Sigmoid colon (tissue), 7 donors: ENCODE measurements at places on chromosomes 1 and 21. TPM values are rescaled to one million over a fixed set of nuclear protein-coding genes. Genes with fewer than 3 reads are reported as not detected.
A peak's percentile ranks its signal among the peaks of the same experiment; 100 is the strongest.

DNA sequence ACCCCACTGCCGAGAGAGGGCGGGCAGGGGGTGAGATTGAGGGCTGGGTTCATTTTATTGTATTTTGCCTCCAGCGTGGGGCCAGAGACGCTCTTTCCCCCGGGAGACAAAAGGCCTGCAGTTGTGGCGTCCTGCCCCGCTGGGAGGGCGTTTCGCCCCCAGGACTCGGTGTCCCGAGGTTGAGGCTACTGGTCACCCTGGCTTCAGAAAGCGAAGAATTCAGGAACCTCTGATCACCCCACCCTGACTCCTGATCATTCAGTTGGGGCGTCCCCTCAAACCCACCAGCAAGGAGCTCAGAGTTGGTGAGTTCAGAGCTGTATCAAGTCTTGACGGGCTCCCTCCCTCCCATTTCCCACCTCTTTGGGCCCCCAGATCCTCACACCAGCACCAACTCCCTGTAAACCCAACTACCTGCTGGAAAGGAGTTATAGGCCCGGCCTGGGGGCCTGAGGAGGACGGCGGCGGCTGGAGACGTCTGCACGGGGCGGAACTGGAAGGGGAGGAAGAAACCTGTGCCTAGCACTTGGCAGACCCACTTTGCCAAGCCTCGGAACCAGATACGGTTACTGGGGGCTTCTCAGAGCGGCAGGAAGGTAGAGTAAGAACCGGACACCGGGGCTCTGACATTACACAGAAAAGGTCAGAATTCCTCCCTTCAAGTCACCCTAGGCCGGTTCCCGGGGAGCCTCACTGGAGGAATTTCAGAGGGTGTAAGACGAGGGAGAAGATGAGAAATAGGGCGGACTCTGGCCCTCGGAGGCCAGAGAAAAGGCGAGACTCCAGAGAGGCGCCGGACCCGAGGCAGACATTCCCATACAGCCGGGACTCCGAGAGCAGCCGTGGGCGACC is 761 bp upstream of the PAX7 start:
- DNase-seq: no peak

- no peak for DNase-seq
Observed at GRCh38 chr1:50857702-50858101, 102.4 kb downstream of the FAF1 start.

Gene S100A9
- total RNA-seq: 943 TPM

GRCh38 chr1:205920159-205920558 is 23.1 kb downstream of the SLC26A9 start:
- DNase-seq: peak; percentile 48

GRCh38 chr1:168218658-168219057 is 7.1 kb upstream of the SFT2D2 start:
- no peak for DNase-seq

GRCh38 chr1:23135268-23135667 is 33.4 kb downstream of the LUZP1 start:
- DNase-seq: no peak
